ENCODE measurements at places on chromosomes 12 and 14.
A peak's percentile ranks its signal among the peaks of the same experiment; 100 is the strongest.

DNA sequence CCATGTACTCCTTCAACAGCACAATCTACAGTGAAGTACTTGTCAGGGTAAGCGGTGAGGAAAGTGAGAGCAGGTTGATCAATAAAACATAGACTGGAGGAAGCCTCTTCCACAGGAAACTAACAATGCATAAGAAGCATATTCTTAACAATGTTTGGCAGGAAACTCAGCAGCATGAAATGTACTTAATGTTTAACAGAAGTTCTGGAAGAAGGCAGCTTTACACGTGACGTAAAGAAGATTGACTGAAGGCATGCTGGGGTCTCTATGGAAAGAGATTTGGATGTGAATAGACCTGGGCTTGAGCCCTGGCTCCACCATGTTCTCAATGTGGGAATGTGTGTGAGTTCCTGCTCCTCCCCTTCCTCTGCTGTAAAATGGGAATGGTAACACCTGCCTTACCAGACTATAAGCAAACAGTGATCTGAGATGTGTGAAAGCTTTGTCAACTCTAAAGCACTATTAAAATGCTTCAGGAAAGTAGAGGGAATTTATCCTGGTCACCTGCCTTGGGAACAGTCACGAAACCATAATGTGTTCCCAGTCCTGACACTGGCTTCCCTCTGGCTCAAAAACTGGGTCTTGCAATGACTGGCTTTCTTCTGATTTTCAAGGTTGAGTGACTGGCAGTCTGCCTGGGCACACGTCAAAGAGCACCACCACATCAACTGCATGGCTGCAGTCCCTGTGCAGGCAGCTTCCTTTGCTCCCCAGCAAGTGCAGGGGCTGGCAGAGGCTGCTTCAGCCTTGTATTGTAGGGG lies 384.6 kb downstream of the APAF1 start:
- no peak for DNase-seq

DNA sequence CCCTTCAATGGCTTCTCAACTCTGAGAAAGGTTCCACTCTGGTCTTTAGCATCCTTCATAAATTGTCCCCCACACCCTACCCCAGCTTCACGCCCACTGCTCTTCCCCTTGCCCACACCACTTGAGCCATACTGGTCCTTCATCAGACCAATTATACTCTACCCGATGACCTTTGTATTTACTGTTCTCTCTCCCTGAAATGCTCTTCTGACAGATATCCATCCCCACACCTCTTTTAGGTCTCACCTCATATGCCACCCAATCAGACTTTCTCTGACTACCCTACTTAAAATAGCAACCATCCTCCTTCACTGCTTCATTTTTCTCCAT lies 135.7 kb downstream of the MED13L start:
- no peak for DNase-seq

DNA sequence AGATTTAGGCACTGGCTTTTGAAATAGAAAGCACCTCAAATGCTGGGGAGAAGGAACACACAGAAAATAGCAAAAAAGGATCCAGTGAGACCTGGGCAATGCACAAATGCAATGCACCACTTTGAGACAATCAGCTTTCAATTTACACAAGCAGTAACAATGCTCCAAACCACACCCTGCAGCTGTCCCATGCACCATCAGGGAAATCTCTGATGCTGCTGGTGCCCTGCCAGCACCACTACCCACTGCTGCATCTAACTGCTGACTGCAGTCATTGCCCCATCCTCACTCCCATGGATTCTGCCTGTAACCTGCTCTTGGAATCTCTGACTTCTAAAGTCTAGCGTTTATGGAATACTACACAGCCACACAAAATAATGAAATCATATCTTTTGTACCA lies 21.0 kb upstream of the HMGA2 start:
- DNase-seq, result no peak

DNA sequence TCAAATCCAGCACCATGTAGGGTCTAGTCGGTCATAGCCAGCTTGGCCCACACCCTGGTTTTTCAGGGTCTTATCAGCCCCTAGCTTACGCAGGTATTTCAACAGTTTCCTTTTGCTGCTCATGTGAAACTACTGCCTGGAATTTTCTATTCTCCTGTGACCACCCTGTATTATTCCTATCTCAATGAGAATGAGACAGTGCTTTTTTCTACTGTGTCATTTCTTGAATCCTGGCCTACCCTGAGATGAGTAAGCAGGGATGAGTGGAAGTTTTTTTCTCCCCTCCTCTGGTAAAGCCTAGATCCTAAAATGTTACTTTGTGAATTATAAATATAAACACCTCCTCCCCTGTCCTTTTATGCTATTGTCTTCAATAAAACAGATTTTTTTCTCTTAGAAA lies 62.7 kb upstream of the ARID2 start:
- DNase-seq, result no peak

- no peak for DNase-seq
Measured at GRCh38 chr12:121581686-121582429, 1.0 kb upstream of the KDM2B start.

DNA sequence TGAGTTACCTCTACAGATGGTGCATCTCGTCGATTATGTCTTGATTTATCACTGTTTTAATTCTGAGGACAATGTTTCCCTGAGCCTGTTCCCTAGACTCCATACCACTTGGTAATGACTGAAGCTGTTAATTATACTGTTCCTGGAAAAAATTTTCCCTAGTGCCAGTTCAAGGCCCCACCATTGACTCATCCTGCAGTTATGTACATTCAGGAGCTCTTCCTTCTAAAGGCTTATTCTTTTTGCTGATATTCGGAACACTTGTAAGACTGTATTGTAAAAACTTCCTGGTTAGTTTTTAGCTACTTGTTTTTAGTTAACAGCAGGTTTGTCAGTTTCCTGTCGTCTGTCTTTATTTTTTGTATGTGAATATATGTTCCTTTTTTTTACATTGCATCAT lies 30.4 kb upstream of the PPP2R5E start:
- no peak for DNase-seq

DNA sequence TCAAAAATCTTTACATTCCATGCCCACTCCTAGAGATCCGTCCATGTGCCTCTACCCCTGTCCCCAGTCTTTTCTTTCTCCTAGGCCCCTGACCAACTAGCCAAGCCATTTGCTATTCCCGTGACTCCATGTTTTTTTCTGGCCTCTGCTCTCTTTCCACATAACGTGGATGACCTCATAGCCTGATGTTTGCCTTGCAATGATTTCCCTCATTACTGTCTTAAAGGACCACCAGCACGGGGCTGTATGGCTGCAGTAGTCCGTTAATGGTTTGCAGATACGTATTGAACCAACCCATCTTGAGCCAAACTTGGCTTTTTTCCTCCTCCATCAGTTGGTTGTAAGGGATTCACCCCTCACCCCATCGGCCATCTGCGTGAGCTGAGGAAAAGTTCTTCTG lies 226.0 kb downstream of the PCNX1 start:
- no peak for DNase-seq

GRCh38 chr14:32363761-32364160 lies 34.7 kb downstream of the AKAP6 start:
- DNase-seq, result no peak

DNA sequence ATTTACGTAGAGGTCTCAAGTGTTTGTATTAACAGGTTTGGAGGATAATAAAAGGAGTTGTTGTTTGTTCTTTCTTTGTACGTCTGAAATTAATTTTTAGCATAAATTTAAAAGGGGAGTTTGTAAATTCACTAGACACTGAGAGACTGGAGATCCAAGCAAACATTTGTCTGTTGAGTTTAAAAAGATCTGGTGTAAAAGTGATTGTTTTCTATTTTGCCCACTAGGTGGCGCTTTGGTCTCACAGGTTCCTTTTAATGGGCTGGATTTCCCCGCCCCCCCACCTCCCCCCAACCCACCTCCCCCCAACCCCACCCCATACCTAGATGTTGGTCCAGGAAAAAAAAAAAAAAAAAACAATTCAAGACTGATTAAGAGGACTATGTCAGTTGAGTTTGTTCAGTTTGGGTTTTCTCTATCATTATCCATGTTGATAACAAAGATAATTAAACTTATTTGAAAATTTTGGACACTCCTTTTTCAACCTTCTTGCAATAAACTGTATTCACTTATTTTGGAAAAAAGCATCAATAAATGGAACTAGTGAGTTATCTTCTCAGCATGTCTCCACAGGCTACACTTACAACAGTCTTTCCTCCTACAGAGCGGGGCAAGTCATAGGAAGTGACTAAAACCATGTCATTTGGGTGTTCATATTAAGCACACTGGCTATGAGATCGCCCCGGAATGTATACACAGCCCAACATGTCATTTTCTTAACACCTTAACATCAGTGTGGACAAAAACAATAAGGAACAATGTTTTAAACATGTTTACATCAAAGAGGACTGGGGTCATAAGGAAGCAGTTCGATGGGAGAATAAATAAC lies 841.1 kb downstream of the NRXN3 start:
- DNase-seq, result peak; percentile 6

DNA sequence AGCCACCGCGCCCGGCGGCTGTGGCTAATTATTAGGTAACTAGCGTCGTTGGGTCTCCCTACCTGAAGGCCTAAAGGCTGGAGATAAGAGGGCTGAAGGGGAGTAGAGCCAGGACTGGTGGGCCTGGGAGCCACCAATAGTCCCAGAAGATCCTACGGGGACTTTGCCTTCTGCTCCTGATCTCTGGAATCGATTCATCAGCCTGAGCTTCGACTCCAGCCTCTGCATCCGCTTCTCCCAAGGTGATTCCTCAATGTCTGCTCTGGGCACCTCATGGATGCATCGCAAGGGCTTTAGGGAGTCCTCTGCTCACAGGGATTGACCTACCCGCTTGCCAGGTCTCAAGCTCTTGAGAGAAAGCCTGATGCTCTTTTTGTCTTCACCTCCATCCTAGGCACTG lies 14.7 kb upstream of the KDM2B start:
- DNase-seq, result no peak

DNA sequence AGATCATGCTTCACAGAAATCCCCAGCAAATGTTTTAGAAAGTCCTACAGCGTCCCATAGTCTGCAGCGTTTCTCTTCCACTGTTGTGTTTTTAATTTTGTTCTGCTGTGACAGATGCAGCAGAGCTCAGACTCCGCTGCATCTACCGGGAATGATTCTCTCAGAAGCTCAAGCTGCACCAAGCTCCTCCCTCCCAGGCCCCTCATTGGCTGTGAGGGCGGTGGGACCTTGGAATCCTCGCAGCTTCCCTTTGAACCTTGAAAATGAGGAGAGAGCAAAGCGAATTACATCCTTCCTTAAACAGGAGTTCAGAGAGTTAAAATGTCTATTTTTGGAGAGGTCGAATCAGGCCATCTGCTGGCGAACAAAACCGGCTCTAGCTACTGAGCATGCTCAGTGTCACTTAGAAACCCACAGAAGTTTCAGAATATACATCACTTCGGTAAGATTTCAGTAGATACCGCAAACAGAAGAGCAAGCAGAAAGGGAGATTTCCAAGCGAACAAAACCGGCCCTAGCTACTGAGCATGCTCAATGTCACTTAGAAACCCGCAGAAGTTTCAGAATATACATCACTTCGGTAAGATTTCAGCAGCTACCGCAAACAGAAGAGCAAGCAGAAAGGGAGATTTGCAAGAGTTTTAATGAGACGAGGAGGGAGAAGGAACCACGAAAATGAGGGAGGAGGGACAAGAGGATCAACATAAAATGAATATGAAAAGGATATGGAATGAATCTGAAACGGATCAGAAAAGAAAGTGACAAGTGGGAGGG lies at the start of gene ABCD2:
Gene ABCD2, minus strand, starts transcription at position 144 of the 774 bp plus-strand sequence. CDS start 188 bp downstream, outside the sequence.
- DNase-seq, result peak; percentile 45

DNA sequence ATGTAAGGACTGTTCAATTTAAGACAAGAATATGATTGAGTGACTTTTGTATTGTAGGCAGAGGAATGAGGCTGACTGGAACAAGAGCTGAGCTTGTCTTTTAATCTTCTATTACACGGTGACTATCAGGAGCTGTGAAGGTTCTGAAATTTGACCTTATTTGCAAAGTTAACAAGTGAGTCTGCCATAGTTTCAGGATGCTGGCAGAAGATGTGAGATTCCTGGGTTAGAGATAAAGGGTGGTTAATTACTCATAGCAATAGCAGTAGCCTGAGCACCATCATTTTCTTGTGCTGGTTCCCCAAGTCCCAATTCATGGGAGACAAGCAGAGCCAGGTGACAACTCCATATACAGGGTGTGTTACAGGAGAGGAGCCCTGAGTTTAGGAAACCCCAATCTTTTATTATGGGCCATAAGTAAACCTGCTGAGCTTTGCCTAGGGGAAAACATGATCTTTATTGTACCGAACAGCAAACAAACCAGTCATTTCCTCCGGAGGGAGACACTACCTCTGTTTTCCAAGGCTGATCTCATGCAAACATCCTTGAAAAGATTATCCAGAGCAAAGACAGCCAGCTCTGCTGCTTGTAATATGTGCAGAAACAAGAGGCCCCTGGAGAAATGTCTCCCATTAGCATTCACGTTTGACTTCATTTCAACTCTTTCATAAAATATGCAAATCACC lies 51.7 kb upstream of the DDX11 start:
- no peak for DNase-seq

- no peak for DNase-seq
Measured at GRCh38 chr12:128825835-128826234, 2.1 kb upstream of the SLC15A4 start.

GRCh38 chr12:97995559-97995958 lies 519.8 kb upstream of the TMPO start:
- DNase-seq, result no peak

DNA sequence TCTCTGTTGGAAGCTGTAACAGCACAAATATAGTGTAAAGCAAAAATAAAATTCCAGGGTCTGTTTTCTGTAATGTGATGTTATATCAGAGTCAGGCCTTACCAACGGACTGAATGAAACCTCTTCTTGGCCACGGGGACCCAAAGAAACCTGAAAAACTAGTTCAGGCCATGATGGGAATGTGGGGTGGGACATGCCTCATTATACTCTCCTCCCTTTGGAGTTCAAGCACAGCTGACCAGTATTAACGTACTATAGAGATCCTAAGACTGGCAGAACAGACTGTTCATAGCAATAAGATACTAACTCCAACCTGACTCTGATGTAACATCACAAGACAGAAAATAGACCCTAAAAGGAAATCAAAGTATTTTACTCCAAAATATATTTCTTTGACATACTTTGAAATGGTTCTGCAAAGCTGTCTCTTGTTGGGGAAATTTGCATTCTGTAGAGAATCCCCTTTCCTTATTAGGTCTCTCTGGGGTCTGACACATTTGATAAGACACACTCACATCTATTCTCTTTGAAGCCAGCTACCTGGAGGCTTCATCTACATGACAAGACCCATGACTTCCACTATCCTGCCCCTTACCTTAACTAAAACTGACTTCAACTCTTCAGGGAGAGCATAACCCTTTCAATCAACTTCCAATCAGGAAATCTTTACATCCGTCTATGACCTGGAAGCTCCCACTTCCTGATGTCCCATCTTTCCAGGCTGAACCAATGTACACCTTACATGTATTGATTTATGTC lies 444.6 kb downstream of the SOX5 start:
- no peak for DNase-seq

GRCh38 chr12:28265435-28266042 lies 75.3 kb downstream of the CCDC91 start:
- no peak for DNase-seq

- DNase-seq, result no peak
Measured at GRCh38 chr12:127681151-127681754, 585.7 kb upstream of the TMEM132C start.

- DNase-seq, result no peak
Measured at GRCh38 chr12:5694759-5695409, 250.2 kb downstream of the ANO2 start.

GRCh38 chr12:11904124-11904523 lies 166.6 kb upstream of the BCL2L14 start:
- DNase-seq, result no peak

GRCh38 chr12:38053113-38053512 lies 263.5 kb upstream of the ALG10B start:
- no peak for DNase-seq
